ENCODE measurements at places on chromosomes 7 and 10.

DNA sequence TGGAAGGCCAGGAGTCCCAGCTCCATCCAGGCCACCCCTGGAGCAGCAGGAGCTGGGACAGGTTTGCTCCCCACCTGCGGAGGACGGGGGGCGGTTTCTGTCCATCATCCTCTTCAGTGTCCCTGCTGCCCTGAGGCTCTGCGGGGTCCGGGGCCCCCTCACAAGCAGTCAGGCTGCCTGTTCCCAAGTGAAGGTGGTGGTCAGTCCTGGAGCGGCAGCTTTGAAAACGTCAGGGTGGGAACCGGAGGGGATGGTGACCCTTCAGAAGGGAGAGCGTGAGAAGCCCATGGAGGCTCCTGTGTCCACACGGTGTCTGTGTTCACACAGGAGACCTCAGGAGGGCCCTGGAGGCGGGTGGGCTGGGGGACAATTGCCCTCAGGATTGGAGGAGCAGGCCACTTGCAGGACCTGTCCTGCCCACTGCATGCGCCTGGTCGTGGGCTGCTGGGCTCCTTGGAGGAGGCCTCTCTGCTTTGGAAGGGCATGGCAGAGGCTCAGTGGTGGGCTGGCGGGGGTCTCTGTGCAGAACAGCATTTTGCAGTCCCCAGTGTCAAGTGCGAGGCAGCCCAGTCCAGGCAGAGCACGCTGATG lies 49.3 kb upstream of the INPP5A start:
- DNase-seq = no peak

DNA sequence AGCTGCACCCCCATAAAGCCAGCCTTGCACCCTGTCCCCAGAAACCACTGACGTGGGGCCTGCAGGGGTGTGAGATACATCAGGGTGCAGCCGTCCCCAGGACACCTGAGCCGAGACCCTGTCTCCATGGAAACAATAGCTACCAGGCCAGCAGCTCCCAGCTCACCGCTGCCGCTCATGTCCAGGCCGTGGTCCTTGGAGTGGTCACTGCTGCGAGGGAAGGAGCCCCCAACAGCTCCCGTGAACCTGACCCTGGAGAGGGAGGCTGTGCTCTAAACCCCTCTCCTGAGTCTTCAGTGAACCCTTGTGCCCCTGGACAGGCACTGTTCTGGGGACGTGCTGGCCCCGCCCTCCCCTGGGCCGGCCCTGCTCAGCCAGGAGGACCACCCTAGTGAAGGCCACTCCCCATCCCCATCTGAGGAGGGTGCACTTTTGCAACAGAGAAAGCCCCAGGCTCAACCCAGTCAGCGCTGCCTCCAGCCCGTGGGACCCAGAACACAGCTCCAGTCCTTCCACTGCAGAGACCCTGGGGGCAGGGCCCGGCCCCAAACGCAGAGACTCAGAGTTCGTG lies 19.6 kb upstream of the INPP5A start:
- no peak for DNase-seq

- no peak for DNase-seq
Measured at GRCh38 chr7:116206141-116206540, 4.2 kb upstream of the TES start.

DNA sequence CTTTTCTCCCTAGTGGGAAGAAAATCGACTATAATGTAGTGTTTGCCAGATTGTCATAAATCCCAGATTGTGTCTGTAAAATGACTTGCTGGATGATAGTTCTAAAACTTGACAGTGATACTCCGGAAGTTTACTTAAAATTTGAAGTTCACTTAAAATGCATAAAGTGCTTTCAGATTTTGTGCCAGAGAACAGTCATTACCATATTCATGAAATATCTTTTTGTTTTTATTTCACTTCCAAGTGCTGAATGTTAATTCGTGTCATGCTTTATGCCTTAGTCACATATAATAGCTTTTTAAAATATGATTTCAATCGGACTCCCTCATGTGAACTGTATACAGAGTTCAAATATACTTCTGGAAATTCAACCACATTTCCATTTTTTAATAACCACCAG lies 30.4 kb downstream of the PRPF18 start:
- DNase-seq = no peak

DNA sequence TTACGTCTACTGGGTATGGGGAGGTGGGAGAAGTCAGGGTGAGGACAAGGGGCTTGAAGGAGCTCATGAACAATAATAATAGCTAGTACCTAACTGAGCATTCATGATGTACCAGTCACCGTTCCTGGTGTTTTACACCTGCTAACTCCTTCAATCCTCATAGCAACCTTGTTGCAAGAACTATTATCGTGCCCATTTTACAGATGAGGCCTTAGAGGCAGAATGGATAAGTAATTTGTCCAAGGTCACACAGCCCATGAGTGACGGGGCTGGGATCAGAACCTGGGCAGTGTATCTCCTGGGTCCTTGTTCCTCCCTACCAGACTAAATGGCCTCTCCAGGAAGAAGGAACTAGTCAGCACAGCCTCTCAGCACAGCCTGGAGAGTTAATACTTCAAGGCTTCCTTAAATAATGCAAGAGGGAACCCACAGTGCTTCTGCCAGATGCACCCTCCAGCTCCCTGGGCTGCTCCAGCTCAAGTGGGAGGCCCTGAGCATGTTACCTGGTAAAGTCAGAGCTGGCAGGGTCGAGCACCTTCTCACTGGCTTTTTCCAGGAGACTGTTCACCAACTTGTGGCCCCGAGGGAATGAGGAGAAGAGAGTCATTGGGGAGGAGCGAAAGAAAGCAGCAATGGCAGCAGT lies 28.8 kb downstream of the RRP12 start:
- no peak for DNase-seq

- DNase-seq = peak; percentile 90
Measured at GRCh38 chr10:100986952-100987684, at the start of the genes MRPL43 and TWNK. Gene MRPL43, minus strand, starts transcription at chr10:100987497. Its CDS starts 54 bp downstream, at chr10:100987443. Gene TWNK, plus strand, starts transcription at chr10:100987543. Its CDS starts 668 bp downstream, at chr10:100988211.

- DNase-seq = no peak
Measured at GRCh38 chr7:24931844-24932243, 48.1 kb downstream of the OSBPL3 start.

Data from activated CD4-positive, alpha-beta T cell treated with anti-CD3 and anti-CD28 coated beads, Interleukin-2, amount 50 U/mL, for 48 hours (primary cell).